ENCODE measurements at places on chromosomes 12 and 14.

DNA sequence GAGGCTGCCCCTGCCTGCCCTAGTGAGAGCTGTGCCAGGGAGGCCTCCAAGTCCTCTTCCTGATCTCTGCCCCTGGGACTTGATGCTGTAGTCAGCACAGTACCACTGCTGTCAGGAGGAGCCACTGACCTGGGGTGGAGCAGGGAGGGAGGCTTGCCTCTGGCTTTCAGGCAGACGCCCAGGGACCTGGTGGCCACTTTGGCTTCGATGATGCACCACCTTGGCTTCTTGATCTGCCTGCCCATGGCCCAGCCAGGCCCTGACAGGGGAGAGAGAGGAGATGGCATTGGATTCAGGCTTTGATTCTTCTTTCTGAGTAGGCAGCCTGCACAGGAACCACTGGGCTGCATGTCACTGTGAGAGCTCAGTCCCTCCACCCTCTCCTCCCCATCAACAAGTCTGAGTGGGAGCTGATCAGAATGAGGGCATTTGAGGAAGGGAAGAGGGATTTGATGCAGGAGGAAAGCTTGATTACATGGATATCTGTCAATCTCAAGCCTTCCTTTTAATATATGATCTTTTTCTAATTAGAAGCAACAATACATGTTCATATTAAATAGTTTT is 24.7 kb downstream of the TMEM63C start:
- no peak for DNase-seq

DNA sequence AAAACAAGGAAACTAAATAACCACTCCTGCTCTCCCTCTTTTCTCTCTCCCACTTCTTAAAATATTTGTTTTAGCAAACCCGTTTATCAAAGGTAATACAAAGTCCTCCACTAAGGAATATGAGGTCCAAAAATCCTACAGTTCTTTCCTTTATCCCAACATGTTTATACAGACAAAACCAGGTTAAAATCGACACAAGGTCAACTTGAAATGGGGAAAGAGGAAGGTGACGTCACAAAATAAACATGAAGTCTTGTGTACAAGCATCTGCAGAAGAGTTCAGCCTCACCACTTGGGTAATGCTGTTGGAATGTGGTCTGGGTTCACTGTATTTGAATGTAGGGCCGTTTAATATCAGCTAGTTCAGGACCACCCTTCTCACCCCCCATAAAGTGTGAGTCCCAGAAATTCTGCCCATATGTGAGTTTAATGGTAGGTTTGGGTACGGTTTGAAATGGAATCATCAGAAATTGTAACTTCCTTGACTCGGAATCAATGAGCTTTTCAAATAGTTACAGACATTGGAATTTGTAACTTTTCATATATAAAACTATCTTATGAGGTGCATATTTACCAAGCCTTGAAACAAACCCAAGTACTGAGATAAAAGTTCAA is 120.0 kb upstream of the SLC38A2 start:
- peak; percentile 79 for DNase-seq

DNA sequence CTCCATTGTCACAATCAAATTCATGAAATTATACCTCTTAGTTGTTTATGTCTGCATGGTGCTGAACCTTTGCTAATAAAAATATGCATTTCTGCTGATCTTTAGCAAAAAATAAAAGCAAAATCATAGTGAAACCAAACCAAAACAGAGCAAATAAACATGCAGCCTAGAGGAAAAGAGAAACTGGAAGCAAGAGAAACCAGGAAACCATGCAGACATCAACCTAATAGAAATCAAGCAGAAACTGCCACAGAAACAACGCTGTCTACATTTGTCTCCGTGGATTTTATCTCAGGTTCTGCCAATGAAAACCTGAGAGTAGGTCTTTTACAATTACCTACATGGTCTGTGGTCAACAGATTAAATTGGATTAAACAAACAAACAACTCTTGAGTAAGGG is 173.7 kb downstream of the SYT10 start:
- DNase-seq: no peak

- no peak for DNase-seq
Observed at GRCh38 chr14:34502545-34503225, 36.8 kb downstream of the EAPP start.

DNA sequence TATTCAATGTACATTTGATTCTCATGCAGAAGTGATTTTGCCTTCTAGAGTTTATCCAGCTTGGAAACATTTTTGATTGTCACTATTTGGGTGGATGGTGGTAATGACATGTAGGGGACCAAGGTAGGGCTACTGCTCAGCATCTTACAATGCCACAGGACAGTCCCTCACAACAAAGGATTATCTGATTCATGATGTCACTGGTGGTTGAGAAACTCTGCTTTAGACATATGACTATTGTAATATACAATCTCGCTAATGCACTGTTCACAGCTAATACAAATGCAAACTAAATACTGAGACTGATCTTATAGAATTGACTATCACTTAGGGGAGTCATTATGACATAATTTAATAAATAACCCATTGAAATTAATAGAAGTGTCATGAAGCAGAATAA is 60.4 kb upstream of the BTG1 start:
- DNase-seq: no peak

DNA sequence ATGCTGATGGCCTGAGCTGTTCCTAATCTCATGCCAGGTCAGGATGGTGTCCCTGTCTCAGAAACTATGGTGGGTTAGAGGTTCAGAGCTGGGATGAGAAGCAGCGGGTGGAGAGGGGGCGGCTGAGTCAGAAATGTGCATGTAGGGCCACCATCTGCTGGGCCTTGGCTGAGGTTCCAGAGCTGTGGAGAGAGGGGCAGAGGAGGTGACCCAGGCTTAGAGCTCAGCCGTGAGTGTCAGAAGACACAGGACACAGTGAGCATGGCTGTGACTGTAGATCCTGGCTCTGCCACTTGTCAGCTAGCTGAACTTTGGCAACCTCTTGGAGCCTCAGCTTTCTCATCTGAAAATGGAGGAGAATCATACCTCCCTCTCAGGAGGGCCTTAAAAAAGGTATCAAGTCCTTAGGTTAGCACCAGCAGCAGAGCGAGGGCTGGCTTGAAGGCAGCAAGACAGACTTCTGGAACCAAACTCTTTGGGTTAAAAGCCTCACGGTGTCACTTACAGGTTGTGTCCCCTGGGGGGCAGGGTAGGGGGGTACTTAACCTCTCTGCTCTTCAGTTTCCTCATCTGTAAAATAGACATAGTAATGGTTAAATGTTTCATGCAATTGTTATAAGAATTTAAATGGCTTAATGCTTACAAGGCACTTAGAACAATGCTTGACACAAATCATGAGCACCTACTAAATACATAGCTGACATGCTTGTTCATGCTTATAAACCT is 34.8 kb downstream of the TMEM229B start:
- no peak for DNase-seq

- DNase-seq: no peak
Observed at GRCh38 chr14:64817631-64818030, 62.1 kb downstream of the SPTB start.

All from AG04449 (cell line).